ENCODE measurements at places on chromosomes 4 and X.

DNA sequence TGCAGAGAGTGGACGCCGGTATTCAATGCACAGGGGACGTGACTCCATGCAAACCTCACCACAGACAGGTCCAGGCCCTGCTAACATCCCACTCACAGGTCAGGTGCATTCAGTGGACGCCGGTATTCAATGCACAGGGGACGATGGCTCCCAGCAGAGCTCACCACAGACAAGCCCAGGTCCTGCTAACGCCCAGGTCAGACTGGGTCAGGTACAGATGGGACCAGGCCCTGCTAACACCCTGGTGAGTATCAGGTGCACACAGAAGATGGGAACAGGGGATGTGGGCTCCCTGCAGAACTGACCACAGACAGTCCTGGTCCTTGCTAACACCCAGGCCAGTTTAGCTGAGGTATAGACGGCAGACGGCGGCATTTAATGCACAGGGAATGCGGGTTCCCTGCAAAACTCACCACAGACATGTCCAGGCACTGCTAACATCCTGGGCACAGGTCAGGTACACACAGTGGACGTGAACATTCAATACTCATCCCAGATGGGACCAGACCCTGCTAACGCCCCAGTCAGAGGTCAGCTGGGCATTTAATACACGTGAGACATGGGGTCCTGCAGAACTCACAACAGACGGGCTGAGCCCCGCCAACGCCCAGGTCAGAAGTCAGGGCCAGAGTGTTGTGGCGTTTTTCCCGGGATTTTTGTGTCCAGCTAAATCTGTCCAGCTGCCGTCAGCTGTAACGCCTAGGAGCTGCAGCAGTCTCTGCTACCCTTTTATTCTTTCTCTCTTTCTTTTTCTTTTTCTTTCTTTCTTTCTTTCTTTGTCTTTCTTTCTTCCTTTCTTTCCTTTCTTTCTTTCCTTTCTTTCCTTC, 99.2 kb downstream of the SHOX start:
- DNase-seq = no peak

DNA sequence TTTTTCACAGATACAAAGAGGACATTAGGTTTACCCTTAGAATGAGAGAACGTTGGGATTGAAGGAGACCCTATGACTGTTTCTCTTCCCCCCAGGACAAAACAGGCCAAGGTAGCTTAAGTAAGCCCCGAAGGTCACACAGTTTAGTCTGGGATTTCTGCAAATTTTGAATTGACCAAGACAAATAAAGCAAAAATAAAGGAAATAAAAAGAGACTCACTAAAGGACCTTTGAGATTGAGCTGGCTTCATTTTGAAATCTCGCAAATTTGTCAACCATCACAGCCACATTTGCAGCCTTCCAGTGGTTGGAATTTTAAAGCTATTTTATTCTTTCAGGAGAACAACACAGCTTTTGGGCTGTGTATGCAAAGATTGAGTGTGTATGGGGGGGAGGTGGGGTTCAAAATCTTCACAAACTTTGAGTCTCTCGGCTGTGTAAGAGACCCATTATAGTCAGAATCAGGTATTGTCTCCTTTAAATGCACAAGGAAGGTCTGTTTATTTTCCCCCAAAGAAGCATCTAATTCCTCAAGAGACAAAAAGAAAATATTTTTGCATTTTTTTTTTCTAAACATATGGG, 4.2 kb downstream of the TMSB4X start:
- DNase-seq = no peak

GRCh38 chrX:22660756-22661155, 339.0 kb upstream of the DDX53 start:
- DNase-seq = no peak

- no peak for DNase-seq
These were observed 8.5 kb upstream of the NXF3 start for GRCh38 chrX:103101299-103102042.

GRCh38 chr4:54945838-54946237, 179.6 kb downstream of the KDR start:
- DNase-seq = no peak

- DNase-seq = no peak
These were observed 418.2 kb downstream of the STIM2 start for GRCh38 chr4:27278615-27279375.

- no peak for DNase-seq
These were observed 792 bp downstream of the ADRA2C start for GRCh38 chr4:3766785-3767569.

DNA sequence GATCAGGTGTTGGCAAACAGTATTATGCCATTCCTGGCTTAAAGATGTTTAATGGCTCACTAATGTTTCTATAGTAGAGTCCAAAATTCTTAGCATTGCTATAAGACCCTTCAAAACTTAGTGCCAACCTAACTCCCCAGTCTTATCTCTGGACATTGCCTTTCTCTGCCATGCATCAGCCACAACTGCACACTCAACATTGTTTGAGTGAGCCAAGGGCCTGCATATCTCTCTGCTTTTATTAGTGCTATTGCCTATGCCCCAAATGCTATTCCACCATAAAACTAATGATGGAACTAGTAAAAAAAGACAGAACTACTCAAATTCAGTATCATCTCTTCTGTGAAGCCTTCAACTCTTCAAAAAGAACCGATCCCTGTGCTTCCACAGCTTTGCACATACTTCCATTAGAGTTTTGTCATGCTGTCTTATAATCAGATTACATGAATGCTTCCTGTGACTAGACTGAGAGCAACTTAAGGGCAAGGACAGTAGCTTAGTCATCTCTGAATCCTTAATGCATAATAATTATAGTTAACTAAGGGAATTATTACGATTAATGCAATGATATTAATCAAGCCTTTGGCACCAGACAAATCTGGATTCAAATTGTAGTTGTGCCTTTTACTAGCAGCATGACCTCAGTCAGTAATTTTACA, 53.7 kb downstream of the CHM start:
- DNase-seq = no peak

- no peak for DNase-seq
These were observed 70.1 kb upstream of the CBR4 start for GRCh38 chr4:169079942-169080827.

DNA sequence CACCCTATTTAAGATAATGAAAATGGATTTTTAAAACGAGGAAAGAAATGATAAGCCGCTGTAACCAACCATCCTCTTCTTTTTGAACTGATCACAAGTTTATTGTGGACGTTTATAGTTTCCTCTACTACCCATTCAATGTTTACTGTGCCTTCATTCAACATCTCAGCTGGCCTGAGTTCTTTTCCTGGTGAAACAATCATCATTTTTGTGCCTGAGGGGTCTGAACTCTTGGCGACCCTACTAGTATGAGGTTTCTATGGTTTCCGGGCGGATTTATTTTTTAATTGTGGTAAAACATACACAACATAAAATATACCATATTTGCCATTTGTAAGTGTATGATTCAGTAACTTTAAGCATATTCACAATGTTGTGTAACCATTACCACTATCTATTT, 100.7 kb downstream of the SPRY1 start:
- no peak for DNase-seq

DNA sequence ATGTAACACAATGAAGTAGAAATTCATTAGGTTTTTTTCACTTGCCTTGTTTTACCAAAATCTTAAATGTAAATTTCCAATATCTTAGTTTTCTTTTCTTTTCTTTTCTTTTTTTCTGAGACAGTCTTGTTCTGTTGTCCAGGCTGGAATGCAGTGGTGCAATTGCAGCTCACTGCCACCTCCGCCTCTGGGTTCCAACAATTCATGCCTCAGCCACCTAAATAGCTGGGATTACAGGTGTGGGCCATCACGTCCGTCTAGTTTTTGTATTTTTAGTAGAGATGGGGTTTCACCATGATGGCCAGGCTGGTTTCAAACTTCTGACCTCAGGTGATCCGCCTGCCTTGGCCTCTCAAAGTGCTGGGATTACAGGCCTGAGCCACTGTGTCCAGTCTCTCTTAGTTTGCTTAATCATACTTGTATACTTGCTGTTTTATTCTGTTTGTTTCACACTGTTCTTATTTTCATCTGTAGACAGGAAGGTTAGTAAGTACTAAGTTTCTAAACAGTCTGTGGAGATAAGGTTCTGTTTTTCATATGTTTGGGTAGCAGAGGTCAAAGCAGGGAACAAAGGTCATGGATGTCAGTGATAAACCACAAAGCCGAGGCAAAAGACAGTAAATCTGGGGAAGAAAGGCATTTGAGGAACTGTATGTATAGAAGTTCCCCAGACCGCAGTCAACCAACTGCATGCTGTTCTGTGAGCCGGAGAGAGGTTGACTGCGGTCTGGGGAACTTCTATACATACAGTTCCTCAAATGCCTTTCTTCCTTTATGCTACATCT, 129.1 kb downstream of the CBR4 start:
- DNase-seq = no peak

GRCh38 chr4:9875516-9875915, 94.1 kb downstream of the DRD5 start:
- DNase-seq = no peak

- DNase-seq = no peak
These were observed 39.8 kb downstream of the XIAP start for GRCh38 chrX:123899701-123900100.

- DNase-seq = no peak
These were observed 151.6 kb downstream of the EMCN start for GRCh38 chr4:100366213-100366612.

DNA sequence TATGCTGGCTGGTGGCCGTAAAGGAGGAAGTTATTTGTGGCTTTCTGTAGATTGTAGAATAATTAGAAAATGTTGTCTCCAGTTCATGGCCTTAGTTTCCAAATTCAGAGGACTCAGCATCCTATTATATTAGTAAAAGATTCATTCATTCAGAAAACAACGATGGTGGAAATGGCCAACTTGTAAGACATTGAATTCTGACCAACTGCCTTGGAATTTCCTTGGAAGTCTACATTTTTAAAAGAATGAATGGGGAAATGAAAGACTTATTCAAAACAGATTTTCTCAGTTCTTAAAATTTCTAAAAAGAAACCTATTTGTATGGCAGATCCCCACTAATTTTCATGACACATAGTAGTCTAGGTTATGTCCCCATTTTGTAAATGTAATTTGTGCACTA, 561.5 kb downstream of the ANKRD50 start:
- no peak for DNase-seq

- no peak for DNase-seq
These were observed 49.3 kb downstream of the MRPL1 start for GRCh38 chr4:77911842-77912450.

- no peak for DNase-seq
These were observed 7.8 kb upstream of the PPARGC1A start for GRCh38 chr4:23897564-23898109.

GRCh38 chrX:20685652-20686051, 418.9 kb upstream of the RPS6KA3 start:
- DNase-seq = no peak

DNA sequence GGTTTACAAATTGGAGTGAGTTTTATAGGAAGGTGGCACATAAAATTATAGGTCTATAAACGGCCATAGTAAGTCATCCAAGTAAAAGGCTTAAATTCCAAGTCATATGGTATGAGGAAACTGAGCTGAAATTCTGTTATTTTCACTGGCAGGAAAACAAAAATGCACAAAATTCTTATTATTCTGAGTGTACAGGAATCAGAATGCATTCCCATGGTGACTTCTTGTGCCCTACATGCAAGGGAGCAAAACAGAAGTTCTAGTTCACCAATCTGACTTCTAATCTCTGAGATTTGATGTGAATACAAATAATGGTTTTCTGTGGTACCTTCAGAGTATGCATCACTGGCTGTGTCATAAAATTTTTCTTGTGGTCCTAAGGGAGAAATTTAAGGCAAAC, 102.9 kb downstream of the CLCN4 start:
- DNase-seq = no peak

GRCh38 chr4:18051281-18051680, 29.7 kb upstream of the LCORL start:
- DNase-seq = no peak

DNA sequence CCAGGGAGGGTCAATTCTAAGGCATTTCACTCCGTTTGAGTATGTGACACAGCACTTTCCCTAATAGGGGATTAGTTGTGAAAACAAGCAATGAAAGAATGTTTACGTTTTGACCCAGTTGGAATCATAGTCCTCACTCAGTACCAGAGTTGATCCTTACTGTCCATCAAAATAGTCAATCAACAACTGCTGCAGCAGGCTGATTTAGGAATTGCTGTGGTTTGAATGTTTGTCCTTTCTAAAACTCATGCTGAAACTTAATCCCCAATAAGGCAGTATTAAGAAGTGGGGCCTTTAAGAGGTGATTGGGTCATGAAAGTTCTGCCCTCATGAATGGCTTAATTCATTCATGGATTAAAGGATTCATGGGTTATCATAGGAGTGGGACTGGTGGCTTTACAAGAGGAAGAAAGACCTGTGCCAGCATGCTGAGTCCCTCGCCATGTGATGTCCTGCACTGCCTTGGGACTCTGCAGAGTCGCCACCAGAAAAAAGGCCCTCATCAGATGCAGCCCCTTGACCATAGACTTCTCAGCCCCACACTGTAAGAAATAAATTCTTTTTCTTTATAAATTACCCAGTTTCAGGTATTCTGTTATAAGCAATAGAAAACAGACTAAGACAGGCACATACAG, 3.1 kb upstream of the FBXL5 start:
- no peak for DNase-seq

GRCh38 chr4:48746608-48747362, 33.3 kb downstream of the FRYL start:
- DNase-seq = no peak

GRCh38 chr4:8573266-8573665, 6.9 kb upstream of the GPR78 start:
- DNase-seq = no peak

GRCh38 chrX:56025872-56026571, 206.1 kb upstream of the KLF8 start:
- no peak for DNase-seq

GRCh38 chr4:139234253-139234652, 45.8 kb downstream of the MGARP start:
- no peak for DNase-seq

DNA sequence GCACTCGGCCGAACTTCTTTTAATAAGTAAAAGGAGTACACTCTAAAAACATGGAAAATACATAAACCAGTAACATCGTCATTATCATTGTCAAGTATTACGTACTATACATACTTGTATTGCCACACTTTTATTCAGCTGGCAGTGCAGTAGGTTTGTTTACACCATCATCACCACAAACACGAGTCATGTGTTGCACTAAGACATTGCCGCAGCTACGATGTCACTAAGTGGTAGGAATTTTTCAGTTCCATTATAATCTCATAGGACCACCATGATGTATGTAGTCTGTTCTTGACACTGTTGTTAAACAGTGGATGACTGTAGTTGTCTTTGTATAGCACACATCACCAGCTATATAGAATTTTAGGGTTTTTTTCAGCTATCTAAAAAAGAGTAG, 48.0 kb upstream of the TMEM131L start:
- DNase-seq = no peak

DNA sequence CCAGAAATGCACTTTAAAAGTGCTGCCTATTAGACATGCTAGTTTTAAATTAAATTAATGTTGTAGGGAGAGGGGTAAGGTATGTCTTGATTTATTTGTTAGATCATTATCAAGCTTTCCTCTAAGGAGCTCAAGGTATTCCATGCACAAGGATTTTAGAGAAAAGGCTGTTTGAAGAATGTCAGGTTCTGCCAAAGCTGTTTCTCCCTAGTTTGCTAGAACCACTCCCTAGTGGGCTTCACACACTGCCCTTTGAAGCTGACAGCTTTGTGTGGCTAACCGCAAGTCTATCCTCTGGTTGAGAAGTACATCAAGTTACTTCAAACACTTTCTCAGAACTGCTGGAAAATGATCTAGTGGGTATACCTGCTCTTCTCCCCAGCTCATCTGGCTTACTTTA, 32.3 kb downstream of the RASL11B start:
- no peak for DNase-seq

Measured in stimulated activated CD4-positive, alpha-beta T cell treated with anti-CD3 and anti-CD28 coated beads, Interleukin-1b, Interleukin-23, amount 100 ng/mL, for 1 hour (primary cell).